Myometrial cell (primary cell): ENCODE measurements at places on chromosomes 7 and 10. TPM values are rescaled to one million over a fixed set of nuclear protein-coding genes. Genes with fewer than 3 reads are reported as not detected.

C10orf67 gene
- total RNA-seq: 0.29 and 0.53 TPM in 2 replicates

SPDYE1 gene
- not detected in 2 replicates for total RNA-seq

CALML3 gene
- total RNA-seq: not detected in 2 replicates

NYAP1 gene
- 1.4 and 3.4 TPM in 2 replicates for total RNA-seq

SCD gene
- total RNA-seq: 1,102 and 1,319 TPM in 2 replicates

CYCS gene
- 76.7 and 77.3 TPM in 2 replicates for total RNA-seq

CRYGN gene
- not detected in 2 replicates for total RNA-seq

RGR gene
- total RNA-seq: not detected in 2 replicates

CPA4 gene
- total RNA-seq: 7.5 and 13.1 TPM in 2 replicates

CCZ1 gene
- total RNA-seq: 77.4 and 79.6 TPM in 2 replicates

ASB13 gene
- total RNA-seq: 9.0 and 11.0 TPM in 2 replicates

SORCS3 gene
- not detected in 2 replicates for total RNA-seq

SH2D4B gene
- not detected in 2 replicates for total RNA-seq

CASTOR2 gene
- 18.3 and 18.7 TPM in 2 replicates for total RNA-seq

TRIM73 gene
- total RNA-seq: under 0.01 TPM in 1 of 2 replicates, not detected in the other

AHR gene
- total RNA-seq: 36.3 and 36.9 TPM in 2 replicates

OGDHL gene
- total RNA-seq: 0.18 and 0.58 TPM in 2 replicates

SPAM1 gene
- total RNA-seq: not detected in 2 replicates

ZNF503 gene
- 8.1 and 12.4 TPM in 2 replicates for total RNA-seq

C10orf105 gene
- total RNA-seq: not detected in 2 replicates

GALNT11 gene
- 33.7 and 54.9 TPM in 2 replicates for total RNA-seq

COMTD1 gene
- total RNA-seq: 10.5 and 25.4 TPM in 2 replicates

FANK1 gene
- 0.71 and 1.4 TPM in 2 replicates for total RNA-seq
